ENCODE measurements at places on chromosomes 12 and 14.

DNA sequence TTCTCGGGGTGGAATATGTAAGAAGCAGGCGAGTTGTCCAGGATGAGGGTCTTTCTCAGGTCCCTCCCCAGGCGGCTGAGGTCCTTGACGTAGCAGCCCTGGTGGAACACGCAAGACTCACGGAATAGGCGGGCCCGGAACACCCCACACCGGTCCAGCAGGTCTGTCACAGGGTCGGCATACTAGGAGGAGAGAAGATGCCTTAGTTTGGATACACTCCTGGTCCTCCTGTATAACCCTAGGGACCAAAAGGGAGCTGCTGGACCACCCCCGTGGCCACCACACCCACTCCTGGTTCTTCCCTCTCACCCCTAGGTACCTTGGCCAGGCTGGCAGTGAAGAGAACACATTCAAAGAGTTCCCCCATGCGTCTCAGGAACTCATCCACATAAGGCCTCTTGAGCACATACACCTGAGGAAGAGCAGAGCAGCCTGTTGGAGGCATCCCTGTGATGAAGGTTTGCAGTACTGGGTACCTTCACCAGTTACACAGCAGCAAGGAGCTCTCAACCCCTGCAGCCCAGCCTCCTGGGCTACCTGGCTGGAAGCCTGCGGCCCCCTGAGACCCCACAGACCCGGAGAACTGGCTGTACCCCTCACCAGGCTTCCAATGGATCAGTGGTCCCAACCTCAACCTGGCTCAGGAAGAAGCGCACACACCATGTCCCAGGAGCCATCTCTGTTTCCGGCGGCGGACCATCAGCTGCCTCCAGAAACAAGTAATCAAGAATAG, 5.5 kb upstream of the AVIL start:
- DNase-seq = no peak

GRCh38 chr12:11859705-11860425, 210.4 kb downstream of the ETV6 start:
- DNase-seq = no peak

DNA sequence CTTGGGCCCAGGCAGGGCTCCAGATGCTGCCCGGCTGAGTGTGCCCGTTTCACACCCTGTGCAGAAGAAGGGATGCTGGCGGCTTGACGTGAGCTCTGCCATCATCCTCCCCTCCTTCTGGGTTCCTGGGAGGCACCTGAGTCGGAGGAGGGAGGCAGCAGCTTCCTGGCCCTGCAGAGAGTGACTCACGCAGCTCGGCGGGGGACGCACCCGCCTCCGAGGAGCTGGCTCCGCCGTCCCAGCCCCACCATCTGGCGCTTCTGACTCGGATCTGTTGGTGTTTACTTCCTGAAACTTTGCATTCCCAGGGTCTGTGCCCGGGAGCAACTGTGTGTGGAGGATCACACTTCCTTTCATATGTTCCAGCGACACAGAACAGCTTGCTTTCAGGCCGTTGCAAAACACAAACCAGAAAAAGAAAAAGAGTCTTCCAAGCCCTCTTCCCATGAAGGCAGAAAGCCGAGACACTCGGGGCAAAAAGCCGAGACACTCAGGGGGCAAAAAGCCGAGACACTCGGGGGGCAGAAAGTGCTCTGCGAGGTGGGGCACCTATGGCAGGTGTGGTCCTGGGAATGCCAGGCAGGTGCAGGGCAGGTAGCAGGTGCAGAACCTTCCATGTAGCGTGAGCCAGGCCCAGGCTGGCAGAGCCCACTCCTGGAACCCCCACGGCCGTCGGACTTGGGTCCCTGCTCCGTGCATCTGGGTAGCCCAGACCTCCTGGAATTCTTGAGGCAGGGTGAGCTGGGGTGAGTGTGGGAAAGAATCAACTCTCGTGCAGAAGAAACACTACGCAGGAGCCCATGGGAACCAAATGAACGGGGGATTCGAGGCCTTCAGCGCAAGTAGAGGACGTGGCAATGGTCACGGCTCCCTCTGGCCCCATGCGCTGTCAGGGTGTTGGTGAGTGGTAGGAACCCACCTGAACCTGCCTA, 27.6 kb upstream of the GALNT9 start:
- DNase-seq = peak; percentile 33

GRCh38 chr14:32352631-32353030, 23.5 kb downstream of the AKAP6 start:
- DNase-seq = peak; percentile 34

DNA sequence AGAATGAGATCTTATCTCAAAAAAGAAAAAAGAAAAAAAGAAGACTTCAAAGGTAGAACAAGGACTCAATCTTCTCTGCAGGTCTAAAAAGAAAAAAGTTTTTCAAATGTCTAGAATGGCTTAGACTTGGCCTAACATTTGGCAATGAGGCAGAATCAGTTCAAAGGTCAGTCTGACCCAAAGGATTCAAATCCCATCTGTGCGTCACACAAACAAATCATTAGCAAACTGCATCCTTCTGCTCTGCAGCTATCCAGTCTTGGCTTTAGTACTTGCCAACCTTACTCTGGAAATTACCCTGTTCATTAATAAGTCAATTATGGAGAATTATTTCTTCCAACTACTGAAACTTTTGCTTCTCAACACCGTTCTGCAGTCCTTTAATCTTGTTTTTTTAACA, 3.1 kb downstream of the YAF2 start:
- no peak for DNase-seq

GRCh38 chr14:90201344-90201743, 55.0 kb upstream of the PSMC1 start:
- DNase-seq = no peak

- DNase-seq = no peak
These were observed 71.2 kb upstream of the PELI2 start for GRCh38 chr14:56046996-56047395.

DNA sequence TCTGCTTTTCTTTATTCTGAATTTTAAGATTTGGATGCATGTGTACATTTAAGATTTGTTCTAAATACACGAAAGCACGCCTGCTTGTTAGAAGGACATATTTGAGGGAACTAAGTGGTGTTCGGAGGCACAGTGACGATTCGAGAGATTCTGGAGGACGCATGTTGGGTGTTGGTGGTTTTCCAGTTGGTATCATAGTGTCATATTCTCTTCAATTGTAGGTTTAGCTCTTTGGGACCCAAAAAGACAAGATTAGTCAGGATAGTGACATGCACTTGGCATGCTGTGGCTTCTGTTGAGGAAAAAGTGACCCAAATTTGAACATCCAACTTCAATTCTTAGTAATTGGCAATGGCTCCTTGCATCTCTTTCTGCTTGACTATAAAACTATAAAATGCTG, 30.1 kb downstream of the PRKCH start:
- DNase-seq = no peak

- no peak for DNase-seq
These were observed 1.4 kb downstream of the KRT2 start for GRCh38 chr12:52650520-52651081.

DNA sequence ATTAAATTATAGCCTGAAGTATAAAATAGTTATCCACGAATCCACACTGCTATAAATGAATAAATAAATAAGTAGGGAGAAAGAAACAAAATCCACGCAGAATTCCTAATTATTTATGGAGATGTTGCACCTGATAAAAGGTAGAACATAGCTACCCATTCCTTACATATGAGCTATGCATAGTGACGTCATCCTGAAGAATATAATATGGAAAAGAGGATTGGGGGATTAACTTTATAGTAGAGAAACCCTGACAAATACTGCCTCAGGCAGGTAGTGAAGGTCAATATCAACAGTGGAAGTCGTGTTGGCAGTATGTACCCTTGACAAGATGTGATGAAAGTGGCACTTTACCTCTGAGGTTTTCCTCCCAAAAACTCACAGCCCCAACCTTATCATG, 82.5 kb downstream of the PLCZ1 start:
- DNase-seq = no peak

DNA sequence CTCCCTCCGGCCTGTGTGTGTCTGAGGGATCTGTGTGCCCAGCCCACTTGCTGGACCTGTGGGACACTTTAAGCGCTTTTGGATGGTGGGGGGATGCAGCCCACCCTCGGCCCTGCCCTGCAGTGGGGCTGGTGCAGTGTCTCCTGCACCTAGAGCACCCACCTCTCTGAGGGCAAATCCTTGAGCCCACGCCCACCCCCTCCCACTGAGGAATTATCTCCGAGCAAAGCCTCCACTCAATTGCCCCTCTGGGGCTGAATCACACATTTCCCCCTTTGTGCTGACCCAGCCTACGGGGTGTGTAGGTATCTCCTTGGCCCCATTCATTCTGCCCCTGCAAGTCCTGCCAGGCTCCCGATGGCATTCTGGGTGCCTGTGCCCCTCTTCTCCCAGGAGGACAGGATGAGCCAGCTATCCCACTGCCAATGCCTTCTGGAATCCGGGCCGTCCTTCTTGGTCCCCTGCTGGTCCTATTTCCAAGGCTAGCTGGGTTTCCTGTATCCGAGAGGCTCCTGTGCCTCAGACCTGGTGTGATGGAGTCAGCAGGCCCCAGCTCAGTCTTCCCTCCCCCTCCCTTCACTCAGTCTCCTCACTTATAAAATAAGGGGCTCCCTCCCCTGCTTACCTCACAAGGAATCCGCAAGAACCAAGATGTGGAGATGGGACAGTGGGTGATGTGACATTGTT, 48.9 kb downstream of the ERH start:
- no peak for DNase-seq

DNA sequence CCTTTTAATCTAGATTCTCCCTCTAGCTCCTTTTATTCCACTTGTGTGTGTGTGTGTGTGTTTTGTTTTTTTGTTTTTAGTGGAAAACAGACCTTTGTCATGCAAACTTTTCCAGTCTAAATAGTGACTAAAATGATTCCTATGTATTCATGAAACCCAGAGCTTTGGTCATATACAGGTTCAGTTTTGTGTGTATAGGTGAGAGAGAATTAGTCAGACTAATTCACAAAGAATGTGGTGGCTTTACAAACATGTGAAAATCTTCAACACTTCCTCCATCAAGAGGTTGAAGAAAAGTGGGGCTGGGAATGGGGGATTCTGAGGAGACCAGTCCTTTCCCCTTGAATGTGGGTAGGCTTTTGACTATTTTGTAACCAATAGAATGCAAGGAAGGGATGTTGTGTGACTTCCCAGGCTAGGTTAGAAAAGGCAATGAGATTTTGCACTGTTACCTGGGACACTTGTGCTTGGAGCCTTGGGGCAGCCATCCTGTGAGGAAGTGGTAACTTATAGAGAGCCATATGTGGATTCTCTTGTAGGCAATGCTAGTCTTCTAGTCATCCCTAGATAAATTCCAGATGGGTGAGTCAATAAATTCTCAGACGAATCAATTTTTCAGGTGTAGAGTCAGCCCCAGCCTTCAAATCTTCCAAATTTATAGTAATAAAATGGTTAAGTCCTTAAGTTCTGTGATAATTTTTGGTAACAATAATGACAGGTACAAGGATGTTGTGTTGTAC, 236.1 kb downstream of the CEP128 start:
- DNase-seq = no peak

DNA sequence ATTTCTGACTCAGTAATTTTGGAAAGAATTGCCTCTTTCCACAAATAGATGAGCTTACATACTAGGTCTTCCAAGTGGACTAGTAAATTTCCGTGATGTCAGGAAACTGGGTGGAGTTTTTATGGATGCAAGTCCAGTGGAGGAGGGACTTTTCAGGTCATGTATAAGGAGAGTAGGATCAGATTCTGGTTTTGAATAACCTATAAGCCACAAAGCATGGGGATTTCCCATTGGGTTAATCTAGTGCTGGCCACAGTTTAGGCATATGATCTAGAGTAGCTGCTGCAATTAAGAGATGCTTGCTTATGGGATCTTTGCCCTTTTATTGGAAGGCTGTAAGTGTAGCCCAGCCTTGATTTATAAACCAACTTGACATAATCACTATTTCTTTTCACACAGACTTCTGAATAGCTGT, 33.8 kb downstream of the STK38L start:
- DNase-seq = peak; percentile 84

- peak; percentile 87 for DNase-seq
These were observed 57.1 kb downstream of the DYRK2 start for GRCh38 chr12:67705394-67706370.

GRCh38 chr14:22106700-22107697, 433.4 kb upstream of the OR4E1 start:
- DNase-seq = no peak

GRCh38 chr12:130925666-130926015, 28.1 kb upstream of the ADGRD1 start:
- DNase-seq = no peak

DNA sequence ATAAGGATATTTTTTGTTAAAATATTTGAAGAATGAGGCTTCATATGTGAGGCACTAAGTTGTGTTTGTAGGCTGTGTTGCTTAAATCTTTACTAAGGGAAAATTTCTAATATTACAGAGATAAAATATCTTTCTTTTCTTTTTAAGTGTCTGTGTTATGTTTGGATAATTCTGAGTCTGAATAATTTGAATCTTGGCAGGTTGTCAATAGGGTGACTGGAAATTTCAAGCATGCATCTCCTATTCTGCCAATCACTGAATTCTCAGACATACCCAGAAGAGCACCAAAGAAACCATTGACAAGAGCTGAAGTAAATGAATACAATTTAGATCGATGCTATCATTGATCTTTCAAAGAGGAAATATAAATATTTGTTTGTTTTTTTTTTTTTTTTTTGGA, 29.4 kb downstream of the TMPO start:
- DNase-seq = no peak

DNA sequence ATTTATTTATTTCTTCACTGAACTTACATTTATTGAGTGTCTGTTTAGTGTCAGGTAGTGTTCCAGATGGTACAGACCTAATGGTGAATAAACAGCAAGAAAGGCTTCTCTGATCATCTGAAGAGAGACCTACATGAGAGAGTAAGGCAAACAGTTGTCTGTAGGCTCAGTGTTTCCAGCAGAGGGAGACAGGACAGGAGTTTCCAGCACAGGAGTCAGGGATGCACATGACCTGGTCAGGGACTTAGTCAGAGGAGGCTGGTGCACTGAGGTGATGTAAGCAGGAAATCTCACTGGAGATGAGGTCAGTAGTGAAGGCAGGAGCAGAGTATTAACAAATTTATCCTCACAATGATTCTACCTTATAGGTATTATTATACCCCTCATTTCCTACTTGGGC, 233.2 kb downstream of the MDGA2 start:
- no peak for DNase-seq

DNA sequence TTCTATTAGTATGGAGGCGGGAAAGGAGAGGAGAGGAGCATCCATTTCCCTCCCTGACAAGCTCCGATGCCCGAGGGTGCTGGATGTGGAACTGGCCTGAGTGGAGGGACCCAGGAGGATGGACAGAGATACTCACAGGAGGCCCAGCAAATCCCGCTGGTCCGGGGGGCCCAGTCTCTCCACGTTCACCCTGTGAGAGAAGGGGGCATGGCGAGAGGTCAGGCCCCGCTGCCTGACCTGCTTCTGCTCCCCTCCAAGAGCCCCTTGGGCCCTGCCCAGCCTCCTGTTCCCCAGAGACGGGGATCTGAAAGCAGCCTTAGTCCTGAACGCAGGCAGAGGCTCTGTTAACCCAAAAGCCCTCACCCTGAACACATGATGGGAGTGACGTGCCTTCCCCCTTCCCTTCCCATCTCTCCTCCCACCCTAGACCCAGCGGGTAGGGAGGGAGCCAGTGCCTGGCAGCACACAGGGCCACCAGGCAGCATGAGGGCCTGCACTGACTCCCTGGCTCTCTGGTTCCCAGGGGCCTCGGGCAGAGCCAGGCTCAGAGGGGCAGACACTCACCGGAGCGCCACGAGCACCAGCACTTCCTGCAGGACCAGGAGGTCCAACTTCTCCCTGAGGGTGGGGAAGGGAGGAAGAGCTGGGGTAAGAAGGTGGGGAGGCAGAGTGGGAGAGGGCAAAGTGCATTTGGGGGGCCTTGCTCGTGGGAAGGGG, 17.5 kb downstream of the TMEM106C start:
- no peak for DNase-seq
